ENCODE measurements at places on chromosomes 7 and 10.

DNA sequence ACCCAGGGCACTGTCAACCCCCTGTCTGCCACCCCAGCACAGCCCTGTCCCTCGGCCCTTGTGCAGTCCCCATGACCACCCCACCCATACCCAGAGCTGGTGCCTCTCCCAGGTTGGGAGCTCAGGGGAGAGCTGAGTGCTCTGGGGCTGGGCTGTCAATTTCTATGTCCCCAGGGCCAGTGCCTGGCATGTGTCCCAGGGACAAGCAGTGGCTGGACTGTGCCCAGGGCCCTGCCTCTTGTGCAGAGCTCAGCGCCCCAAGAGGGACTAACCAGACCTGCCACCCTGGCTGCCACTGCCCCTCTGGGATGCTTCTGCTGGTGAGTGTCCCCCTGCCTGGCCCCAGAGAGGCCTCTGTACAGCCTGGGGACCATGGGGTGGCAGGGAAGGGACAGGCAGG, 29.0 kb upstream of the ZNF862 start:
- DNase-seq = no peak

DNA sequence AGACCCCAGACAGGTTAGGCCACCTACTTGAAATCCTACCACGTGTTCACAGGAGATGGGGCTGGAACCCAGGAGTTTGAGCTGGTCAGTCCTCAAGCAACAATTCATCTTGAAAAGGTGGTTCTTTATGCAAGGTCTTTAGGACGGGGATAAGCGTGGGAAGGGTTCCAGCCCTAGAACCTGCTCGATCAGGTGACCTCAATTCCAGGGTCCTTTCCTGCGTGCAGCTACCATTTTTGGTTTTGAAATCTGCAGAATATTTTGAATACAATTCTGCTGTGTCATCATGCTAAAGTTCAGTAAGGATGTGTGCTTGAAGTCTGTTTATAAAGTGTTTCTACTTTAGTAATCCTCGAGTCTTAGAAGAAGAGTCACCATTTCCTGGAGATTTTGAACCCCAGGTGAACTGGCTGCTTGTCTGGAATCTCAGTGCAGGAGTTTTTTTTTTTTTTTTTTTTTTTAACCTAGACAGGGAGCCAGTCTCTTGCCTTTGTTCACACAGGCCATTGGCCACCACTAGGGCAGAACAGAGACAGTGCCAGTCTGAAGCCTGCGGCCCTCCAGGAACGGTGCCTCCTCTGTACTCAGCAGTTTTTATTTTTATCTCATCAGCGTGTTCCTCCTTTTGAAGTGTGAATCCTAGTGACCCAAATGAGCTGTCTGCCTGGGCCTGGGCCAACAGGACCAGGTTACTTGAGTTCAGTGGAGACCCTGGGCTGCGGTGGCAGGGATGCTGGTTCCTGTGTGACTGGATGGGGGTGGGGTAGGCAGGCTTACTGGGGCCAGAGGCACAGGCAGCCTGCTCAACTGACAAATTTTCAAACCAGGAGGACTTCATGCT, 54.6 kb downstream of the EEPD1 start:
- DNase-seq = no peak

- DNase-seq = no peak
These were observed 13.0 kb upstream of the CALU start for GRCh38 chr7:128726059-128726736.

GRCh38 chr10:89566992-89567391, 31.6 kb upstream of the SLC16A12 start:
- no peak for DNase-seq

DNA sequence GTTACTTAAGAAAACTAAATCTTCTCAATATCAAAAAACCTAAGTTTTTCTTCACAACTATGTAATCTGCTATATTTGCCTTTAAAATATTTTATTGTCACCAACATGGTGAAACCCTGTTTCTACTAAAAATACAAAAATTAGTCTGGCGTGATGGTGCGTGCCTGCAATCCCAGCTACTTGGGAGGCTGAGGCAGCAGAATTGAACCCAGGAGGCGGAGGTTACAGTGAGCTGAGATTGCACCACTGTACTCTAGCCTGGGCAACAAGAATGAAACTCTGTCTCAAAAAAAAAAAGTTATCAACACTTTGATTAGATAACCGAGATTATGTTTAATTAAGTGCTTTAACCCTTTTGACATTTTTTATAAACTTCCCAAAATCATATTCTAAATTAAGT, 28.3 kb upstream of the CLDN4 start:
- DNase-seq = no peak

GRCh38 chr7:51592842-51593599, 276.4 kb upstream of the COBL start:
- no peak for DNase-seq

- no peak for DNase-seq
These were observed 39.4 kb upstream of the ARHGAP21 start for GRCh38 chr10:24762966-24763623.

- DNase-seq = no peak
These were observed 878 bp downstream of the GLRX3 start for GRCh38 chr10:130137090-130137448.

DNA sequence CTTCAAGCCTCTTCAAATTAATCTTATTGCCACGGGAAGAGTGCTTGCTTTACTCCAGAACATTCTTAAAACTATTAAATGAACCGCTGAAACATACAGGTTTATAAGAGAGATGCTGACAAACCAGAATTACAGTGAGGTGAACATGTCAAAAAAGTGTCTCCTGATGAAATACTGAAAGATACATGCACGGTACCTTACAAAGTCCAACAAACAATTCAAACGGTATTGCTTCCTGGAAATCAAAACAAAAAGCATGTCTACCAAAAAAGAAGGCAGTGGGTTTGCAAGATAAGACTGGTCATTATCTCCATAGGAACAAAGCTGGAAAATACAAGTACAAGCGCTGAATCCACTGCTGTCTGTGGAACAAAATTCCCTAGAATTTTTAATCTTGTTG, 174.5 kb downstream of the DOCK4 start:
- no peak for DNase-seq

GRCh38 chr10:60008816-60009215, 102.5 kb upstream of the CCDC6 start:
- DNase-seq = no peak

GRCh38 chr7:123570390-123571182, 13.0 kb upstream of the NDUFA5 start:
- no peak for DNase-seq
